GM19239 (cell line): ENCODE measurements at places on chromosomes 2 and 18.
A peak's percentile ranks its signal among the peaks of the same experiment; 100 is the strongest.

DNA sequence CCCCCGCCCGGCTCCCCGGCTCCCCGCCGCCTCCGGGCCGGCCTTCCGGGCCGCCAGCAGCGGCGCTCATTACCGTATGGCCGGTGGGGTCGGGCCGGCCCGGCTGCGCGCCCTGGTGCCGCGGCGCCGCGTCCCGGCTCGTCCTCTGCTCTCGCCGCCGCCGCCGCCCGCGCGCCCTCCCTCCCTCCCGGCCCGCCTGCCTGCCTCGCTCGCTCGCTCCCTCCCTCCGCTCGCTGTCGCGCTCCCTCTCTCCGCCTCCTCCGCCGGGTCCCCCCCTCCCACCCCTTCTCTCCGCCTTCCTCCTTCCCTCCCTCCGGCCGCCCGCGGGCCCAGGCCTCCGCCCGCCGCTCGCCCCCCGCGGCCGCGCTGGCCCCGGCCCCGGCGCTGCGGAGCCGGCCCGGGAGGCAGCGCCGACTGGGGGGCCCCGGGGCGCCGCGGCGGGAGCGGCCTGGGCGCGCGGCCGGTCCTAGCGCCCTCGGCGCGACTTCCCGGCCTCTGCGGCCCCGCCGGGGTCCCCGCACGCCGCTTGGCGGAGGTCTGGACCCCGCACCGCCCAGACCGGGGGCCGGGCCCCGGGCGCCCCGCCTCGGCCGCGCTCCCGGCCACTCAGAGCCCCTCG, at the start of gene DNMT3A:
Gene DNMT3A, minus strand, starts transcription at position 173 of the 619 bp plus-strand sequence. CDS start 27,941 bp downstream, outside the sequence.
- DNase-seq = peak; percentile 80

DNA sequence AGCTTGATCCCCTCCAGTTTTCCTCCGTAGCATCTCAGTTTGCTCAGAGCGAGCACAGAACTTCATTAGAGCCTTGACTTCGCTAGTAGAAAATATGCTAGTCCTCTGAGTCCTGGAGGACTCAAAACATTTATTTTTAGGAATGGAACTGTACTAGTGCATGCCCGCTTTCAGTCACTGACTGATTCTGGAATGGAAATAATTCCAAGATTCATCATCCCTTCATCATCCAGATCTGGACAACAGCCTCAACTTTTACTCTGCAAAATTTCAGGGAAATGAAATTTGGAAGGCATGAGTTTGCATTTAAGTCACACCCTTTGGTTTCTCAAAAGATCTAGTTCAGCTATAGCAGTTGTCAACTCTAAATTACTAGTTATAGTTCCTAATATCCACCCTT, 304.6 kb downstream of the XIRP2 start:
- no peak for DNase-seq

- DNase-seq = no peak
These were observed 25.3 kb upstream of the TNS1 start for GRCh38 chr2:218028189-218028495.

- DNase-seq = peak; percentile 5
These were observed 283 bp upstream of the RBBP8 start for GRCh38 chr18:22932885-22933205.

- DNase-seq = no peak
These were observed 14.3 kb downstream of the KCNG2 start for GRCh38 chr18:79812052-79812451.

GRCh38 chr18:76323891-76324290, 171.2 kb downstream of the ZNF516 start:
- no peak for DNase-seq

- no peak for DNase-seq
These were observed 1.5 kb downstream of the IL1B start for GRCh38 chr2:112835061-112835501.

DNA sequence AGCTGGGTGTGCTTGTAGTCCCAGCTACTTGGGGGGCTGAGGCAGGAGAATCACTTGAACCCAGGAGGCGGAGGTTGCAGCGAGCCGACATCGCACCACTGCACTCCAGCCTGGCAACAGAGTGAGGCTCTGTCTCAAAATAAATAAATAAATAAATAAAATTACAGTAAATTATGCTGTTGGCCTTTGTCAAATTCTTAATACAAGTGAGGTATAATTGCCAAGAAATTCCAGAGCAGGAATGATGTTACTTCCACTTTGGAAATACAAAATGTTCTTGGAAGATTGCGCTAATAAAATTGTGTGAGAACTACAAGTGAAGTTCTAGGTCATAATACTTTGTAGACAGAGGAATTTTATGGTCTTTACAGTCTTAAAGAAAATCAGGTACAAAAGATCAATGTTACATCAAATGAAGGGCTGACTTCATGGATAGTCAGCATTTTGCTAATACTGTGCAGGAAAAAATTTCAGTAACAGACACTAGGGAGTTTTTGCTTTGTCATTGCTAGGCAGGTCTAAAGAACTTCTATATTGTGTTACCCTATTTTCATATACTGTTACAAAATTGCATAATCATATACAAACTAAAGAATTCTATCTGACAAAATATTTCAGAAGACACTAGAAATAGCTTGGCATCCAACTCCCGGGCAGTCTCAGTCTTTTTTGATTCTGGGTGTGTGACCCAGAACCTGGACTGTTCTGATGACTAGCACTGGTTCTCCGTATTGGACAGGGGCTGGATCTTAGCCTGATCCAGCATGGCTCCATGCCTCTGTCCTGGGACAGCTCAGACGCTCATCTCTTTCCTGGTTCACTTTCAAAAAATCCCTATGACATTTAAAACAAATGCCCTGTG, 76.0 kb upstream of the STK17B start:
- no peak for DNase-seq

DNA sequence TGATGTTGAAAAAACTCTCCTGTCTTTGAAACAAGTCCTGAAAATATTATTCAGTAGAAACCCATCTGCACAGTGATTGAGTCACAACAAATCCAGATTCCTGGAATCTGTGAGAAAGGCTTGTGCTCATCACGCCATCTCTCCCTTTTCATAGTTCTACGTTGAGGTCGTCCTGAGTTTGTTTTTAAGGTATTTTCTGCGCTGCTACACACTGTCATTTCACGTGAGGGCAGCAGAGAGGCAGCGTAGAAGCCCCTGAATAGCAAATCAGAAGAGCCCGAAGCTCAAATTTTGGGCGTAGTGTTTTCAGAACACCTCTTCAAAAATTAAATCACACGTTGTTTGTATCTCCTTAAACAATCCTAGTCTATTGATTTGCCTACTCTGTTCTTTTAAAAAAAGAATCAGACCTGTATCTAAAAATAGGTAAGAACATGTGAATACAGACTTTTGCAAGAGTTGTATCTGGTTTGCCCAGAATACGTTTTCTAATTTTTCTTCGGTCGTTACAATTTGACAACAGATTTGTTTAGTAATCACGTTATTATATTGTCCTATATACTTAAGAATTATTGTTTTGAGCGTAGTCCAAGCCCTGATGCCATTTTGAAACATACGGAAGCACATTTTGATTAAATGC, 61.6 kb upstream of the SLC38A11 start:
- DNase-seq = no peak
